ENCODE measurements at places on chromosomes 12 and 14. TPM values are rescaled to one million over a fixed set of nuclear protein-coding genes. Genes with fewer than 3 reads are reported as not detected.

Gene CFAP251
- total RNA-seq = 0.70 TPM

DNA sequence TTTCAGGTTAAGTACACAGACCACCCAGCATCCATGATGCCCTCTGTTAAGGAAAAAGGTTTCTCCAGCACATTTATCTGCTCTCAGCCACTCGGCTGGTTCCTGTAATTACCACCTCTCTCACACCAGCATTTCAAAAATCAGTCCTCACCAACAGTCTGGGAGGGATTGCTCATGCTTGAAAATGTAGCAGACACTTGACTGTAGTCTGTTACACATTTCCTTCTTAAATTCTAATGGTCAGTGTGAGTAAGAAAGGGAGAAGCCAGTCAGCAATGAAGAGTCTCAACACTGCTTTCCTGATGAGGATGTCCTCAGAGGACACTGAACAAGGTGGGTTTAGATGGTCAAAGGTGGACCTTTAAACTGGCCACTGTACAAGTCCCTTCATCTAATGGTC lies 6.0 kb downstream of the ZBTB39 start:
- peak overlapping the region; percentile 69 for H3K4me3 ChIP-seq
- no peak overlapping the region for H3K27ac ChIP-seq
- no peaks in the 10 kb centered on the region for H3K27me3 ChIP-seq
- H3K4me1 ChIP-seq = peaks cover 61% of the 10 kb centered on the region
- H3K36me3 ChIP-seq = peaks cover 24% of the 10 kb centered on the region

DNA sequence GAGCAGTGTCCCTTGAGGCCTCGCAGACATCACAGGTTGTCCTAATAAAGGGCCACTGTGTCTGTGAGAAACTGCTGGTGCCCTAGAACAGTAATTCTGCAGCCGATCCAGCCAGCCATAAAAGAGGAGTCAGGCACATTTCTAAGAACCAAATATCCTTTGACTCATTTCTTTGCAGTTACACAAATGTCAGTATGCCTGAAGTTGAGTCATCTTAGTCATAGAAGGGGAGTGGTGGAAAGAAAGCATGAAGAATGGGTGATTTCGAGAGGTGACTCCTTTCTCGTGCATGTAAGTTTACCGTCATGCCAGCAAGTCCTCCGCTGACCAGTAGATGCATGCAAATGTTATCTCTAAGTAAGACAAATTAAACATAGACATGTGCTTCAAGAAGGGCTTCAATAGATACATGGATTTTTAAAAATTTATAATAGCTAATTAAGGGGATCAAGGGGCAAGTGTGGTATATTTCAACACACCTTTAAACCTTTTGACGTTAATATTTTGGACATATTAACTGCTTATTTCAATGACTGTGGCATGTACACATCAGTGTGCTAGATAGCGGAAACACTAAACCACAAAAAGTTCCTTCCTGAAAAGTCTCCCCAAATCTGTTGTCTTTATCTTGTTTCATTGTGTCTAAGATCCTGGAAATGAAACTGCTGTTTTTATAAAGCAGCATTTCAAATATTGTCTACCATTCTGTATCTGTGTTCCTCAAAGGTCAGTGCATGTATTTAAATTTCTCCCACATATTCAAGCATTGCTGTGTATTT lies 497.4 kb downstream of the NPAS3 start:
- peak; percentile 24 for DNase-seq
- H3K36me3 ChIP-seq = no peaks in the 10 kb centered on the region
- no peaks in the 10 kb centered on the region for H3K27me3 ChIP-seq
- peak overlapping the region; percentile 16 for H3K27ac ChIP-seq
- H3K4me3 ChIP-seq = no peak overlapping the region

Gene OSBPL8
- 75.6 TPM for total RNA-seq

Gene GPR137C
- total RNA-seq = 0.12 TPM

DNA sequence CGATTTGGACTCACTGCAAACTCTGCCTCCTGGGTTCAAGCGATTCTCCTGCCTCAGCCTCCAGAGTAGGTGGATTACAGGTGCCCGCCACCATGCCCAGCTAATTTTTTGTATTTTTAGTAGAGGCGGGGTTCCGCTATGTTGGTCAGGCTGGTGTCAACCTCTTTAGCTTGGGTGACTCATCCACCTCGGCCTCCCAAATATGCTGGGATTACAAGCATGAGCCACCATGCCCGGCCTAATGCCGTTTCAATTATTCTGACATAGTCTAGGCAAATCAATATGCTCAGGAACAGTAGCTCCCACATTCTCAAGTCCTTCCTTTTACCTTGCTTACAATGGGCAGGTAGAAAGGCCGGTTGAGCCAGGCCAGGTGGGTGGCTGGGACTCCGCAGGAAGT lies 82.0 kb upstream of the EEA1 start:
- DNase-seq = no peak
- H3K27ac ChIP-seq = no peak overlapping the region
- H3K27me3 ChIP-seq = peaks cover 6% of the 10 kb centered on the region
- H3K4me1 ChIP-seq = peaks cover 29% of the 10 kb centered on the region
- H3K4me3 ChIP-seq = no peak overlapping the region
- no peaks in the 10 kb centered on the region for H3K36me3 ChIP-seq

GRCh38 chr12:58887068-58887467 lies 33.2 kb downstream of the LRIG3 start:
- H3K36me3 ChIP-seq = no peaks in the 10 kb centered on the region
- no peak overlapping the region for H3K27ac ChIP-seq
- H3K27me3 ChIP-seq = no peaks in the 10 kb centered on the region
- H3K4me3 ChIP-seq = no peak overlapping the region
- DNase-seq = no peak

DNA sequence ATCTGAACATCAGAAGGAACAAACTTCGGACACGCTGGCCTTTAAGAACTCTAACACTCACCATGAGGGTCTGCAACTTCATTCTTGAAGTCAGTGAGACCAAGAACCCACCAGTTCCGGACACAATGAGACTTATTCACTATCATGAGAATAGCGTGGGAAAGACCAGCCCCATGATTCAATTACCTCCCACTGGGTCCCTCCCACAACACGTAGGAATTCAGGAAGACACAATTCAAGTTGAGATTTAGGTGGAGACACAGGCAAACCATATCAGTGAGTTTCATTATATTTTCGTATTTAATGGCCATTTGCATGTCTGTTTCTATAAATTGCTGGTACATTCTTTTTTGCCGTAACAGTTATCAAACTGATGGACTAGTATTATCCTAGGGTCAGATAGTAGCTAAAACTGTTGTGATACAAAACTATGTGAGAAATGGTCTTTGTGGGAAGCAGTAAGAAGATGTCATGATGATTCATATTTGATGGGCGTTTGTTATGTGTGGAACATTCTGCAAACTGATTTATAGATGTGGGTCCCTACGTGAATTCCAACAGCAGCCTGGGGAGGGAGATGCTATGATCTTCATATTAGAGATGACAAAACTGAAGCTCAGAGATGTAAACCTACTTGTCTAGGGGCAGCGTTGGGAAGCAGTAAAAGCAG lies 282.4 kb upstream of the TMEM132C start:
- H3K27me3 ChIP-seq = no peaks in the 10 kb centered on the region
- H3K36me3 ChIP-seq = peaks cover 2% of the 10 kb centered on the region
- no peak overlapping the region for H3K4me3 ChIP-seq
- H3K4me1 ChIP-seq = no peaks in the 10 kb centered on the region

- H3K27me3 ChIP-seq = no peaks in the 10 kb centered on the region
- DNase-seq = no peak
- H3K36me3 ChIP-seq = no peaks in the 10 kb centered on the region
- H3K4me1 ChIP-seq = no peaks in the 10 kb centered on the region
Measured at GRCh38 chr14:47710581-47710980, 35.2 kb upstream of the MDGA2 start.

GRCh38 chr12:104603545-104603973 lies 146.8 kb downstream of the CHST11 start:
- H3K4me1 ChIP-seq = peaks cover 36% of the 10 kb centered on the region
- H3K36me3 ChIP-seq = no peaks in the 10 kb centered on the region
- peak overlapping the region; percentile 54 for H3K4me3 ChIP-seq
- peak overlapping the region; percentile 76 for H3K27ac ChIP-seq
- H3K27me3 ChIP-seq = no peaks in the 10 kb centered on the region

GRCh38 chr12:83931451-83931850 lies 981.1 kb downstream of the SLC6A15 start:
- H3K27ac ChIP-seq = no peak overlapping the region
- H3K27me3 ChIP-seq = no peaks in the 10 kb centered on the region
- H3K4me1 ChIP-seq = no peaks in the 10 kb centered on the region
- no peak for DNase-seq
- no peaks in the 10 kb centered on the region for H3K36me3 ChIP-seq
- no peak overlapping the region for H3K4me3 ChIP-seq

Gene VAMP1
- total RNA-seq = 51.2 TPM

Gene HCAR3
- not detected for total RNA-seq

Gene CMKLR1
- not detected for total RNA-seq
